ENCODE measurements at places on chromosomes 13 and 19. TPM values are rescaled to one million over a fixed set of nuclear protein-coding genes. Genes with fewer than 3 reads are reported as not detected.

Gene COMMD6
- 73.7 TPM for polyA plus RNA-seq

Gene SIPA1L3
- 6.7 TPM for polyA plus RNA-seq

Gene KLF2
- 6.9 TPM for polyA plus RNA-seq

Gene MUC16
- polyA plus RNA-seq, result not detected

Gene SLC25A42
- 4.3 TPM for polyA plus RNA-seq

Gene CNOT3
- 7.1 TPM for polyA plus RNA-seq

Gene ALKBH7
- 37.2 TPM for polyA plus RNA-seq

Gene MBD3L3
- polyA plus RNA-seq, result not detected

Gene ANKLE1
- 2.6 TPM for polyA plus RNA-seq

Gene IFNL2
- not detected for polyA plus RNA-seq

Gene COL4A1
- polyA plus RNA-seq, result 30.3 TPM

Gene SOX1
- polyA plus RNA-seq, result not detected

Gene DKKL1
- 0.47 TPM for polyA plus RNA-seq

Gene PLPPR3
- polyA plus RNA-seq, result 1.6 TPM

Gene PSPN
- polyA plus RNA-seq, result 0.41 TPM

Gene ZNF841
- polyA plus RNA-seq, result 5.1 TPM

Gene PPM1N
- 10.3 TPM for polyA plus RNA-seq

Gene ZNF497
- polyA plus RNA-seq, result 1.1 TPM

Gene NMRK2
- polyA plus RNA-seq, result not detected

Gene C19orf38
- 0.15 TPM for polyA plus RNA-seq

Gene NRTN
- polyA plus RNA-seq, result 0.99 TPM

Gene GNA15
- 0.13 TPM for polyA plus RNA-seq

Gene ELAVL3
- 0.48 TPM for polyA plus RNA-seq

Gene PDX1
- polyA plus RNA-seq, result not detected

Gene CHAMP1
- 25.9 TPM for polyA plus RNA-seq

Gene LPAR2
- polyA plus RNA-seq, result 4.5 TPM

Gene MISP3
- polyA plus RNA-seq, result 1.6 TPM

Gene DDX39A
- polyA plus RNA-seq, result 88.8 TPM

Gene DHDH
- 0.72 TPM for polyA plus RNA-seq

Gene SLC8A2
- 0.29 TPM for polyA plus RNA-seq

Gene NLRP11
- polyA plus RNA-seq, result not detected

Gene TPTE2
- polyA plus RNA-seq, result not detected

Gene KIR2DL1
- polyA plus RNA-seq, result not detected

Gene DOCK6
- 14.0 TPM for polyA plus RNA-seq

Measured in SK-N-SH (cell line).